ENCODE measurements at places on chromosomes 2 and 18.

DNA sequence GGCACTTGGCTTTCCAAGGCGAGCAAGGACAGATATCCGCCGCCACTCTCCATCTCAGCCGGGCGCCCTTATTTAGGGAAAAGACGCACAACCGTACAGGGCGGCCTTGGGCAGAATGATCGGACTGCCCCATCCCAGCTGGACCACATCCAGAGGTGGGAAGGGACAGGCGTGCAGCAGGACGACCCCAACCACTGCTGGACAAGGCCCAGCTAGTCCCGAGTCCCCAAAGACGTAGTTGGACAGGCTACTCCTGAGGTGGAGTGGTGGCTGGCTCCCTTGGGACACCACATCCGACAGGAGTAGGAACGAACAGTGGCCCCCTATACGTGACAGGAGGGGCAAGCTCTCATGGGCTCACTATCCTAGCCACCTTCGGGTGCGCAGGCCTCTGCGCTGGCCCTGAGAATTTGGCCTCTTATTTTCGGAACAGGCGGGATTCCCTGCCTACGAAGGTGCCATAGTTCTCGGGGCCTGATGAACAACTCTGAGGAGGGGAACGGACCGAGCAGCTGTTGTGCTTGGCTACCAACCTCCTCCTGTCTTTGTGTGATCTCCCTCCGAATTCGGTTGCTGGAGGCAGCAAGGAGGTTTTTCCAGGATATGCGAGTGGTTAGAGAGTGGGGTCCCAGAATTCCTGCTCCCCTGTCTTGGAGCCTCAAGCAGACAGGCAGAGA lies 2.3 kb downstream of the FEV start:
- DNase-seq, result no peak

DNA sequence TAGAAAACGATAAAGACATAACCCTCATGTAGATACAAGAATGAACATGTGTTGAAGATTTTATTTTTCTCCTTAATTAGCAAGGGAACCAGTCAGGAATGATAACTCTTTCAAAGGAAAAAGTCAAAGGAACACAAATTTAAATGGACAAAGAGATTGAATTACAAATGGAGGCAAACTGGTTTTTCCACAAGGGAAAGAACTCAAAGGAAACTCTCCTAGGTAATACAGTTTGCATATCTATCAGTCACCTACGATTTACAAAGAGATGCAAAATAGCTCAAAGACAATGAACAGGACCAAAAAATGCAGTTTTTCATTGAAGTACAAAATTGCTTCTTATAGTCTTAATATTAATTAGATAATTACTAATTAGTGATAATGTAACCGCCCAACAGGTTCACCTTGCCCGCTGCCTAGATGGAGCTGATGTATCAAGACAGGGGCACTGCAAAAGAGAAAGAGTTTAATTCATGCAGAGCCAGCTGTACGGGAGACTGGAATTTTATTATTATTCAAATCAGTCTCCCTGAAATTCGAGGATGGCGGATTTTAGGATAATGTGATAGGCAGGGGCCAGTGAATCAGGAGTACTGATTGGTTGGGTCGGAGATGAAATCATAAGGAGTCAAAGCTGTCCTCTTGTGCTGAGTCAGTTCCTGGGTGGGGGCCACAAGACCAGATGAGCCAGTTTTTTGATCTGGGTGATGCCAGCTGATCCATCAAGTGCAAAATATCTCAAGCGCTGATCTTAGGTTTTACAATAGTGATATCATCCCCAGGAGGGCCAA lies 151.0 kb downstream of the TMEM17 start:
- DNase-seq, result no peak

GRCh38 chr2:146939991-146940685 lies 904.7 kb upstream of the ACVR2A start:
- no peak for DNase-seq

DNA sequence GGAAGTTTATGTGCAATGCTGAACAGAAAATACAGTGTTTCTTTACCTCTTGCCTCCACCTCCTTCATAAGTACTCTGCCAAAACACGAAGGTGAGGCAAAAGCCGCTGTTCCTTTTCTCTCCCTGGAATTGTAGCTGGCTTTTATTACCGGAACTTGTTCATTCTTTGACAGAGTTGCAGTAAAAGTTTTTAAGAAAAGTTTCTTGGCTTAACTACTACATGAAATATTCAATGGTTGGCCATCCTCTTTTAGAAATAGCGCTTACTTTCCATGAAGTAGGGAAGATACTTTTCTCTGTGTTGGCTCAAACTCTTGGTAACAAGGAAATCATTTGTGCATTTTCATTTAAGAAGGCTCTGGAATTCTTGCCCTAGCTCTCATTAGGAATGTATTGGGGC lies 950.7 kb upstream of the FANCL start:
- DNase-seq, result no peak

- no peak for DNase-seq
Observed at GRCh38 chr2:155141418-155141817, 442.9 kb downstream of the KCNJ3 start.

DNA sequence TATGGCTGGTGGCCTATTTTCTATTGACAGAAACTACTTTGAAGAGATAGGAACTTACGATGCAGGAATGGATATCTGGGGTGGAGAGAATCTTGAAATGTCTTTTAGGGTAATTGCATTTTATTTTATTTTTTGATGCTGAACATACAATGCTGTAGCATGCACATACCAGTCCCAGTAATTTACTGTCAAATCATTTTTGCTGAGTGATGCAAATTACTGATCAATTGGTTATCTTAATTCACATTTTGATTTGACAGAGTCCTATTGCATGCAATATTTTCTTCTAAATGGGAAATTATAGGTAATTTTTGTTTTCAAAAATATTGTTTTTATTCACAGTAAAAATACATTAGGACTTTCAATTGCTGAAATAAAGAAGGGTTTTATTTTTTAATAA lies 387.3 kb downstream of the GALNT13 start:
- DNase-seq, result no peak

DNA sequence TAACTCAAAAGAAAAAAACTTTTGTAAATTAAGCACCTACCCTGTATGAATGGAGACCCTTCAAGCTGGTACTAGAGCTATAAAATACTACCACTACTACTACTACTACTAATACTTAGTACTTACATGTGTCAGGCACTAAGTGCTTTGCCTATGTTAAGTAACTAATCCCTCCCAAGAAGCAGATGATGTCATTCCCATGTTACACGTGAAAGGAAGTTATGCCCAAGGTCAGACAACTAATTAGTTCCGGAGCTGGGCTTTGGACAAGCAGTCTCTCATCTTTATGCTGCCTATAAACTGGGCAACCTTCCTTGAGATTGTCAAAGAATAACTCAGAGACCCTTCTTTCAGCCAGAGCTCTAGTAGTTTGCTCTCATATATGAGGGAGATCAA lies 13.9 kb upstream of the ATP6V1B1 start:
- no peak for DNase-seq

DNA sequence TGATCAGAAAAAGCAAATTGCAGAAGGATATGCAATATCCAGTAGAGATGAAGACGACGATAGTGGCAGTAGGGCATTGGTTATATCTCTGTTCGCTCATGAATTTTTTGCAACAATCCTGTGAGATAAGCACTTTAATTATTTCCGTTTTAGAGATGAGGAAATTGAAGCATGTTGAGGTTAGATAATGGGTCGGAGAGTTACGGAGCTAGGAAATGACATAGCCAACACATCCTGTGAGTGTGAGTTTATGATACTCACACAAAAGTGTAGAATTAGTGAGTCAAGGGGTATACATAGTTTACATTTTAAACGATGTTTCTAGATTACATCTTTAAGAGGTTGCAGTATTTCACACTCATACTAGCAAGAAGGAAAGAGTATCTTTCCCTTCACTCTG lies 123.1 kb upstream of the ARL4C start:
- DNase-seq, result no peak

- DNase-seq, result no peak
Observed at GRCh38 chr2:23291239-23291638, 93.7 kb upstream of the KLHL29 start.

GRCh38 chr2:229521576-229521975 lies 192.8 kb downstream of the DNER start:
- DNase-seq, result no peak

- no peak for DNase-seq
Observed at GRCh38 chr2:150832686-150833085, 345.2 kb upstream of the RND3 start.

- DNase-seq, result peak; percentile 82
Observed at GRCh38 chr2:20052861-20053281, 1.4 kb upstream of the LAPTM4A start.

- DNase-seq, result no peak
Observed at GRCh38 chr2:154226931-154227330, 355.2 kb downstream of the GALNT13 start.

DNA sequence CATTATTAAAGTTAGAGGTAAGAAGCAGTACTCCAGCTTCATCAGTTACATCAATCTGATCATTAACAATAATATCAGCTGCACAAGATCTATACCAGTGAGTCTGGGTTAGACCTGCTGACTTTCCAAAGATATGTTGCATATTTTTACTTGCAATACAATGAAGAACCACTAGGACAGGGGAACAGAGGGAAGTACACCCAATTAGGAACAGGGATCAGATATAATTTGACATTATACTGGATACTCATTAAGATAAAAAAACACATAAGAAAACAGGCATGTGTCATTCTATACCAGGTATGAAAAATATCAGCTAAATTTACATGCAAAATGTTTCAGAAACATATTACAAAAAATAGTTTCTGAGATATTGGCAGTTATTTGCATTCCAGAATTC lies 995.1 kb upstream of the DDX18 start:
- DNase-seq, result no peak

DNA sequence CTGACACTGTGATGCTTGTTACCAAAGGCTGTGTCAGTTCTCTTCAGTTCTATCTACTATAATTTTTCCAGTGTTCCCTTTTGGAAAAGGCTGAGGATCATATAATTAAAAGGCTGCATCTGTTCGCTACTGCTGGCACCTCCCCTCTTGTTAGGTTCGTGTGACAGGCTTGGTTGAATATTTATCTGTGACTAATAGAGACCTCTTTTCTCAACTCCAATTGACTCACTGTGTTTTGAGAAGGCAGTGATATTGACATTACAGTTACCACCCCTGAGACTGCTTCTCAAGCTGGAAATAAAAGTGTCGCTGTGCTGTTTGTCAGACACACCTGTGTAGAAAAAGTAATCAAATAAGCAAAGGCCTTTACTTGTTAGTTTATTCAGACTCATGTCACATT lies 205.5 kb upstream of the KCNH7 start:
- DNase-seq, result no peak

- no peak for DNase-seq
Observed at GRCh38 chr2:191351298-191351697, 106.1 kb downstream of the MYO1B start.

GRCh38 chr2:60958800-60959199 lies 58.7 kb upstream of the PEX13 start:
- DNase-seq, result peak; percentile 26

DNA sequence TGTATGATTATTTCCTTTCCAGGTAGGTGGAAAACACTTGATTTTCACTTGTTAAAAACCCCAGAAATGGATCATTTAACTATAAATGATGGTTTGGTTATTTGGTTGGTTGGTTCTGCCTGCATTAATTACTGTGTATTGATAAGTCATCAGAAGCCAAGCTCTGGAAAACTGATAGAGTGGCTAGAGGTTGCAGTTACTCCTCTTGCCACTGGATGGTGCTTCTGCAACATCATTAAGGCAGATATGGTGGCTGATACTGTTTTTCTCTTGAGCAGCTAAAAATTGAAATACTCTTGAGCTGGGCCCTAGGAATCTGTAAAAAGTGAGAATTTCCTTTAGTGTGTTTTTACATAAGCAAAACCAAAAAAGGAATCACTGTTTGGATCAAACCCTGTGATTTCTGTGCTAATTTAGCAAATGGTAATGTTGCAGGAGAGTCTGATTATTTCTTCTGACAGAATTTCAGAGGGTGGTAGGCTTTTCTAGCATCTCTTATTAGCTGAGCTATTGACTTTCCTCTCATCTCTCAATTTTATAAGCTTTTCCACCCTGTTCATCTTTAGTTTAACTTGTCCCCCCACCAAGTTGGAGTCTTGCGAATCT lies 54.3 kb downstream of the RAB10 start:
- no peak for DNase-seq

DNA sequence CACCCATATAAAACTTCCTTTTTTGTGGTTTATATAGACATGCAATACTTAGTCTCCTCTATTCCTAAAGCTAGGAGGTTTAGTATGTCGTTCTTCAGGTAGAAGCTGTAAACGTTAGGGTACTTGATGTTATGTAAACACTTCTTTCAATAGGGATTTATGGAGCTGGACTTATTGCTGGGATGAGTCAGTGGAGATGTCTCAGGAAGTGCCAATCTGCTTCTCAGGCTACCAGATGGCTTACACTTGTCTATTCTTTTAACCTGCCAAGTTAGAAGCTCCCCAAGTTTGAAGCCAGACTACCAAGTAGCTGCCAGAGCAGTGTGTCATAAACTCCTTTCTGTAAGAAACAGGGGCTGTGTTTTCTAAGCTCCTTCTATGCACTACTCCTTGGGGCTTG lies 756.5 kb upstream of the LRRTM1 start:
- no peak for DNase-seq

DNA sequence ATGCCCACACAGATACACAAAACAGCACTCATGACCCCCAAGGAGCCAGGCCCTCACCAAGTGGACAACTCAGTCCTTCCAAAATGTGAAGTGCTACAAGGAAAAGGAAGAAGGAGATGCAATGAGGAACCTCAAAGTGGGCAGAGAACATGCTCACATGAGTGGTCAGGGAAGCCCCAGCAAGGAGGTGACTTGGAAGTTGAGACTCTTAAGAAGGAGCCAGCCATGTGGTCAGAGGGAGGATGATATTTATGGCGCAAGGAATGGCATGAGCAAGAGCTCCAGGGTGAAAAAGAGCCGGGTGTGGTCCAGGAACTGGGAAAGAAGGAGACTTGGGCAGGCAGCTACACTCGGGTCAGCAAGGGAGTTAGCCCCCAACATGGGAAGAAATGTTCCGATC lies 30.0 kb upstream of the KLHL29 start:
- DNase-seq, result no peak

- no peak for DNase-seq
Observed at GRCh38 chr2:143564419-143564818, 435.2 kb downstream of the ARHGAP15 start.

GRCh38 chr2:127196549-127196948 lies 23.6 kb downstream of the CYP27C1 start:
- no peak for DNase-seq

GRCh38 chr2:198546122-198546521 lies 741.7 kb downstream of the PLCL1 start:
- DNase-seq, result no peak

DNA sequence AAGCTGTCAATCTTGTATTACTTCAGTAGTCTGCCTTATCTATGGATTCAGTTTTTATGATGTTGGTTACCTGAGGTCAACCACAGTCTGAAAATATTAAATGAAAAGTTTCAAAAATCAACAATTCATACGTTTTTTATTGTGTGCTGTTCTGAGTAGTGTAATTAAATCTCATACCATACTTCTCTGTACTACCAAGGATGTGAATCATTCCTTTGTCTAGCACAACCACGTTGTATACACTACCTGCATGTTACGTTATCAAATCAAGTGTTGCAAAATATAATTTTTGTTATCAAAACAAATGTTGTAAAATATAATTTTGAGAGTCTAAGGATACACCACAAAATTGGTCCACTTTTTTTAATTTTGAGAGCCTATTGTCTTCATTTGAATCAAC lies 590.2 kb upstream of the SETBP1 start:
- DNase-seq, result no peak

All from skeletal muscle cell (primary cell).